ENCODE measurements at places on chromosomes 5 and 9. TPM values are rescaled to one million over a fixed set of nuclear protein-coding genes. Genes with fewer than 3 reads are reported as not detected.

- DNase-seq, result no peak
Observed at GRCh38 chr5:139847091-139847490, 51.5 kb downstream of the PSD2 start.

GRCh38 chr5:140338336-140338735 lies 8.1 kb downstream of the HBEGF start:
- no peak for DNase-seq

DNA sequence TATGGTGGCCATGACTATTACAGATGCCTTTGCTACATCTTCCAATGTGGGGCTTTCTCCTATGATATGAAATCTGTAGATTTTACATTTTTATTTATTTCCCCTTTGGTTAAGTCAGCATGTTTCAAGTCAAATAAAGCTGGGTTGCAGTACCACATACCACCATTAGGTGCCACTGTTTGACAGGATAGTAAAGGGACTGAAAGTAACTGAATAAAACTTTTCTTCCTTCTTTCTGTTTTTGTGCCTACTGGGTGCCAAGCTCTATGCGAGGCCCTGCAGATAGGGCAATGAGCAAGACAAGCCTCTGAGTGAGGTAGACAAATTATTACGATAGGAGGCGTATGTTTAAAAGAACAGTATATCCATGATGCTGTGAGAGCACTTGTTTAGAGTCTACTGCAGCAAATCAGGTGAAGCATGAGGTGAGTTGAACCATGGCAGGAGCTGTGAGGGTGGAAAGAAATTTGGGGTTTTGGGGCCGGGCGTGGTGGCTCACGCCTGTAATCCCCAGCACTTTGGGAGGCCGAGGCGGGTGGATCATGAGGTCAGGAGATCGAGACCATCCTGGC lies 64.8 kb downstream of the GDNF start:
- no peak for DNase-seq

DNA sequence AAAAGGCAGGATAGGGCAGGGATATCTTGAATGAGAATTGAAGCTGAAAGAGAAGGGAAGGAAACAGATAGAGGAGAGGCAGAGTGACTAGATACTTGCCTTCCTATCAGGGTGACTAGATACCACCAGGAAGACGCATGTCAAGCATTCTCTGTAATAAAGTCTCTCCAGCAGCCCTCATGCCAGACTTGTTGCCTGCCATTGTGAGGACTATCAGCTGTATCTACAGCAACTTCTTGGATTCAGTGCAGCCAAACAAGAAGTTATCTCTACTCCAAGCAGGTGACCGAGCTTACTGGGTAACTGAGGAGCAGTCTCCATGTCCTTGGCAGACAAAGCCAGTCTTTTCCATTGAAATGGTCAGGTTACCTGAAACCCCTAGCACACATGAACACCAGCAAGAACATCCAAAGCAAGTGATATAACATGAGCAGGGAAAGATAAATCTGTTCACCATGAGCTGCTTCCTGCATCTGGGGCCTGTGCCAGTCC lies 9.3 kb downstream of the SH3RF2 start:
- no peak for DNase-seq

- DNase-seq, result no peak
Observed at GRCh38 chr5:20129501-20129900, 141.5 kb upstream of the CDH18 start.

DNA sequence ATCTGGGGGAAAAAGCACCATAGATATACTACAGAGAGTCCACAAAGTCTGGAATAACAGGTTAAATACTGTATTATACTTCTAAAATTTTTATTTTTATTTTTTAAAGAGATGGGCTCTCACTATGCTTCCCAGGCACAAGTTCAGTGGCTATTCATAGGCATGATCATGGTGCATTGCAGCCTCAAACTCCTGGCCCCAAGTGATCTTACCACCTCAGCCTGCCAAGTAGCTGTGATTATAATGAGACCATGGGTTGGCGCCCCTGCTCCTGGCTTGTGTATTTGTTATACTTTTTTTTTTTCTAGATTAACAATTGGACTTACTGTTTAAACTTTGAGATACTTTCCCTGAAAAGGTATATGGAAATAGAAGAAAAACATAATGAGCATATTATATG lies 25.9 kb downstream of the ERBIN start:
- no peak for DNase-seq

DNA sequence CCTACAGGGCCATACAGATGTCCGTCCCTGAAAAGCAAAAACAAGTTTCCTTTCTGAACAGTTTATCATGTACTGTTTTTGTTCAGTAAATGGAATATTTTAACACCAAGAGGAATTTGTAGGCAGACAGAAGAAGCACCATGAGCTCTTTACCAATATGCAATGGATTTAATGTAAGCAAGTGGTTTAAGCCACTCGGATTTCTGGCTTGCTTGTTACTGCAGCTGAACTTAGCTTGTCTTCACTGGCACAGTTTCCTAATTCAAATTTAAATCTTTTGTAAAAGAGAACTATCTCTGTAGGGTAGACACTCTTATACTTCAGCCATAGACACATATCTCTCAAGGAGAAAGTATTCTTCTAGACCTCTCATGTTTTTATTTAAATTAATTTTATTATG lies 12.7 kb upstream of the EBF1 start:
- no peak for DNase-seq

DNA sequence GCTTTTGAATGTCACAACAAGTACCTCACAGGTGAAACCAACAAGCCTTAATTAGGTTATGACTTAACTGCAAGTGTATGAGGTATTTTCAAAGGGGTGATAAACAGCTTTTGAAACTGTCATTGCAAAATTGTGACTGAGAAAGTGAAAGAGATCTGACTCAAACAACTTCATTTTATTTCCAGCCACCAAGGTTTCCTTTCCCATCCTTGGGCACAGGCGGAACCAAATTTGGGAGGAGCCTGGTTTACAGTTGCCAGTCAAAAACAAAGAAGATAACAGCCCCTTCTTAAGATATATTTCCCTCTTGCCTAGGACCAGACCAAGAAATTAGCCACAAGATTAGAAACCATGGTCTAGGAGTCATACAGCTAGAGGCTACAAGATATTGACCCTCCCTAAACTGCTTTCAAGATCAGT lies 417.1 kb downstream of the CSNK1G3 start:
- no peak for DNase-seq

- DNase-seq, result no peak
Observed at GRCh38 chr5:95417971-95418370, 26.8 kb downstream of the FAM81B start.

DNA sequence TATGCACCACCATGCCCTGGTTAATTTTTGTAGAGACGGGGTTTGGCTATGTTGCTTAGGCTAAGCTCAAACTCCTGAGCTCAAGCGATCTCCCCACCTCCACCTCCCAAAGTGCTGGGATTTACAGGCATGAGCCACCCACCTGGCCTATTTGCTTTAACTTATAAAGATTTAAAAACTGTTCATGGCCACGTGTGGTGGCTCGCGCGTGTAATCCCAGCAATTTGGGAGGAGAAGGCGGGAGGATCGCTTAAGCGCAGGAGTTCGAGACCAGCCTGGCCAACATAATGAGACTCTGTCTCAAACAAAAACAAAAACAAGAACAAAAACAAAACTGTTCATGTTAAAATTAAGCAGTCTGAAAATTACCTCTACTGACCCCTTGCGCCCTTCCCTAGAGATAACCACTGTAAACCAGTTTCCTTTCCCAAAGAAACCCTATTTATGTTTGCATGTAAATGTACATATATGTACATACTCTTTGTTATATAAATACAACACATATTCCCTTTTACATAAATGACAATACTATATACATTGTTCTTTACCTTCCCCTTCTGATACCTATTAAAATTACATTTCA lies 1.5 kb downstream of the AK6 start:
- no peak for DNase-seq

DNA sequence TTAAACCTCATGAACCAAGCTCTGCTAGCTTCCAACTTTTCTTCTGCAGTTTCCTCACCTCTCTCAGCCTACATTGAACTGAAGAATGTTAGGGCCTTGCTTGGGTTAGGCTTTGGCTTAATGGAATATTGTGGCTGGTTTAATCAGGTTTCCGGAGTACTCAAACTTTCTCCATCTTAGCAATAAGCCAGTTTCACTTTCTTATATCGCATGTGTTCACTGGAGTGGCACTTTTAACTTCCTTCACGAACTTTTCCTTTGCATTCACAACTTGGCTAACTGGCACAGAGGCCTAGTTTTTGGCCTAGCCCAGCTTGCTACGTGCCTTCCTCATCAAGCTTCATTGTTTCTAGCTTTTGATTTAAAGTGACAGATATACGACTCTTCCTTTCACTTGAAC lies 81.0 kb upstream of the MAST4 start:
- no peak for DNase-seq

DNA sequence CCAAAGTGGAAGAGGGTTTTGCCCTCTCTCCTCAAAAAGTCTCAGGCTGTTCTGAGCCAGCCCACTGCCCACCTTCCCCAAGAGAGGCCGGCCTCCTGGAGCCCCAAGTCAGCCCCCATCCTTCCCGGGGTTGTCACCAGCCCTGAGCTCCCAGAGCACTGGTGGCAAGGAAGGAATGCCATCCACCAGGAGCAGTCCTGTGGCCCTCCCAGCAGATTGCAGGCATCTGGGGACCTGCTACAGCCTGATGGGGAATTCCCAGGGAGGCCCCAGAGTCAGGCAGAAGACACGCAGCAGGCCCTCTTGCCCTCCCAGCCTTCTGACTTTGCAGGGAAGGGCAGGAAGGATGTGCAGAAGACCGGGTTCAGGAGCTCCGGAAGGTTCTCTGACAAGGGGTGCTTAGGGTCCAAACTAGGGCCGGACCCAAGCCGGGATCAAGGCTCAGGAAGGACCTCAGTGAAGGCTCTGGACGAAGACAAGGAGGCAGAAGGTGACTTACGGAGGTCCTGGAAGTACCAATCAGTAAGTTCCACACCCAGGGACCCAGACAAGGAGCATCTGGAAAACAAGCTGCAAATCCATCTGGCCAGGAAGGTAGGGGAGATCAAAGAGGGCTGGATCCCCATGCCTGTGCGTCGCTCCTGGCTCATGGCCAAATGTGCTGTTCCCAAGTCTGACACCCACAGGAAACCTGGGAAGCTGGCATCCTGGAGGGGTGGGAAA lies 3.7 kb downstream of the SPATA31E1 start:
- no peak for DNase-seq

DNA sequence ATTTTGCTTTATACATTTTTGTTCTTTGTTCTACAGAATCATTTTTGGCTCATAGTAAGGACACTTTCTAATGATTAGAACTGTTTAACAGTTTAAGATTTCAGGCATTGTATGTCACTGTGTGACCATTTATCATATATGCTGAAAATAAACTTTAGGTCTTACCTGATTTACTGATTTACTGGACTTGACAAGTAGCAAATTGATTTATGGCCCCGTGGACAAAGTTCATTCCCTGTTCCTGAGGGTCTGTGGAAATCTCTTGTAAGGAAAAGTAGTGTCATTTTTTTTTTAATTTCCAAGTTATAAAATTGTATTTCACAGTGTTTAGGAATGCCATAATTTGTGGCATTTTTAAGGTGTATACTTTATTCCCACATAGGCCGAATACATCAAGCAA lies 40.7 kb downstream of the KIF2A start:
- no peak for DNase-seq

DNA sequence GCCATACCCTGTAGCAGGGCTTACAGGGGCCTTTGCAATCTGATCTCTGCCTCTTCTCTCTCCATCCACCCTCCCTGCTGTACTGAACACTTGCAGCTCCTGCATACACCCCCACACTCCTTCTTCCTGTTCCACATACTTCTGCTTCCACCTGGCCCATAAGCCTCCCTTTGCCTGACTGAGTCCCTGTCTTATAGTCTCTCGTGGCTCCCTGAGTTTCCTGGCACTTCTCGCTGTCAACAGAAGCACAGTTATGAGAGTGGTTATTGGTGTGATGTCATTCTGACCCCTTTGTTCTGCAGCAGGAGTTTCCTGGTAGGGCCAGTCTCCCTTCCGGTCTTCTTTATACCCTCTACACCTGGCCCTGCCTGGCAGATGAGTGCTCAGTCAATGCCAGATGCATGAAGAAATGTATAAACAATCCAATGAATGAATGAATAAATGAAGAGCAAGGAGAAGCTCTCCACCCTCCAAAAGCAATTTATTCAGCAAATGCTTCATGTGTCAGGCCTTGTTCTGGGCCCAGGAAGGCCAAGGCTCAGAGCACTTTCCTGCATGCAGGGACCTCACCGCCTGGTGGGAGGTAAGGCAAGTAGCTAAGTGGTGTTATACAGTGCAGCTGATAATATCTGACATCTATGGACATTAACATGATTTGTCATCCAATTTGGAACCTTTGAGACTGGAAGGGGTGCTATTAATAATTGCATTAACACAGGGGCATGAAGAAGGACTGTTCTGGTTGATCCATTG lies 20.5 kb upstream of the CSF1R start:
- no peak for DNase-seq

GRCh38 chr5:96826071-96826470 lies 18.3 kb upstream of the ERAP1 start:
- no peak for DNase-seq

DNA sequence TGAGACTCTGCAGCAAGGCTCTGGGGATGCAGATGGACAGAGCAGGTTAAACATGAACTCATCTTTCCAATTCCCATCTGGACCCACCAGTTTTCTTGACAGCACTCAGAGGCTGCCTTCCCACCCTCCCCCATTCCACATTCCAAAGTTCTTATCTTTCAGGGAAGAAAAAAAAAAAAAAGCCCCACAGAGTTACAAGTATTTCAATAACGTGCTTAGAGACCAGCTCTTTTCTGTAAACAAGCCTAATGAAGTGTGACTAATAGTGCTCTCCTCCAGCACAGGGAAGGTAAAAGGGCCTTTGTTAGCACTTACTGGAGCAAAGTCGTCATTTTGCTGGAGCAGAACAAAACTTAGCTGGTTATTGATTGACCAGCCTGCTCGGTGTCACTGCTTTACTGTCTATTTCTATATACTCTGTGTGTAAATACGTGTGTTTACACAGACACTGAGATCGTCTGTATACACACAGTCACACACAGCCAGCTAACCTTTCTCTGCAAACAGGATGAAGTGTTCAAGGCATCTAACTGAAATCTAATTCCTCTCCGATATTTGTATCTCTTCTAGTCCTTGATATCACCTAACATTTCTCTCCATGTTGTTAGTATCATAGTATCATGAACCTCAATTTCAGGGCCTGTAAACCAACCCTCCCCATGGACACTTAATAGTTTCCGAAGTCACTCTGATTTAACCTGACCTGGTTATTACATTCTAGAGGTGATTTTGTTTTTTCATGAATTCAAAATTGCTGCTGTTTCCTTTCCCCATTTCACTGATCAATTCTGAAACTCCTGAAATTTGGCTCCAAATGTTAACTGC lies 84.9 kb downstream of the ZNF608 start:
- no peak for DNase-seq

The SPINK7 gene
- not detected for polyA plus RNA-seq

The STK32A gene
- 17.9 TPM for polyA plus RNA-seq

The SLC6A7 gene
- 33.1 TPM for polyA plus RNA-seq

The INSL6 gene
- 0.55 TPM for polyA plus RNA-seq

The CDX1 gene
- polyA plus RNA-seq, result not detected

The IFNA13 gene
- polyA plus RNA-seq, result not detected

Data from spinal cord (tissue), 10 donors.